Activated naive CD4-positive, alpha-beta T cell treated with anti-CD3 and anti-CD28 coated beads for 36 hours (primary cell): ENCODE measurements at places on chromosomes 11 and 22. TPM values are rescaled to one million over a fixed set of nuclear protein-coding genes. Genes with fewer than 3 reads are reported as not detected.

The C1QTNF4 gene
- not detected for total RNA-seq

The KCTD17 gene
- 23.1 TPM for total RNA-seq

The BCO2 gene
- total RNA-seq, result 0.30 TPM

The DBX1 gene
- total RNA-seq, result not detected

The KCTD14 gene
- 0.27 TPM for total RNA-seq

The C11orf86 gene
- total RNA-seq, result not detected

The APOBEC3B gene
- 6.0 TPM for total RNA-seq

The SEC14L6 gene
- not detected for total RNA-seq

The HTR3A gene
- not detected for total RNA-seq

The CRYBA4 gene
- total RNA-seq, result not detected

The NCR3LG1 gene
- 0.72 TPM for total RNA-seq

DNA sequence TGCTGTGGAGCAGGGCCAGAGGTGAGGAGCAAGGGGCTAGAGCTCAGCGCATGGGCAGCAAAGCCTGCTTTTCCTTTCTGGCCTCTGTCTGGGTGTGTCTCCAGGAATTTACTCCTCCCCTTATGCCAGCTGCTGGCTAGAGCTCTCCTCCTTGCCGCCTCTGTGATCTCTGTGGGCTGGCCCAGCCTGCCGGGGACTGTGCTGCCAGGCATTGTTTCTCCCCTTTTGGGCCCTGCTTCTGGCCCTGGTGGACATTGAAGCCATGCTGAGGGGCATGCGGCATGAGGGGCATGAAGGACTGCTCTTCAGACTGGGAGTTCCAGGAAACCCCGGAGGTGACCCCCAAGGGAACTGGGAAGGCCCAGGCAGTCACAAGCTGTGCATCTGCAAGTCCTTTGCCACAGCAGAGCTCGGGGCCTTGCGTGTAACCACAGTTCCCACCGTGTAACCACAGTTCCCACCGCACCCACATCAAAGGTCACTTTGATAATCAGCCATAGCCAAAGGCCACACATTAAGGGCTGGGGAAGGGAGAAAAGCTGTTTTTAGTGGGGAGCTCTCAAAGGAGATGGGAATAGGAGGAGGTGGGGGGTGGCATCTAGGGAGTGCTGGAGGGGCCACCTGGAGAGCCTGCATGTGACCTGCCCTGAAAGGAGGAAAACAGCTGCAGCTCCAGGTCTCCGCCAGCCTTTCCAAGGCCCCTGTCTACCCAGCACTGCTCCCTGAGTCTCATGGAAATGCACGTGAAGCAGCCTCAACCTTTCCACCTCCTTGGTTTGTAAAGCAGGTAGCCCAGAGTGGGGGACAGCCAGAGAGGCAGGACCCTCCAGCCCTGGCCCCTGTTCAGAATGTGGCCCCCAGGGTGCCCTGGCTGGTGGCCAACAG lies 62.3 kb downstream of the PPFIBP2 start:
- DNase-seq, result peak; percentile 53

DNA sequence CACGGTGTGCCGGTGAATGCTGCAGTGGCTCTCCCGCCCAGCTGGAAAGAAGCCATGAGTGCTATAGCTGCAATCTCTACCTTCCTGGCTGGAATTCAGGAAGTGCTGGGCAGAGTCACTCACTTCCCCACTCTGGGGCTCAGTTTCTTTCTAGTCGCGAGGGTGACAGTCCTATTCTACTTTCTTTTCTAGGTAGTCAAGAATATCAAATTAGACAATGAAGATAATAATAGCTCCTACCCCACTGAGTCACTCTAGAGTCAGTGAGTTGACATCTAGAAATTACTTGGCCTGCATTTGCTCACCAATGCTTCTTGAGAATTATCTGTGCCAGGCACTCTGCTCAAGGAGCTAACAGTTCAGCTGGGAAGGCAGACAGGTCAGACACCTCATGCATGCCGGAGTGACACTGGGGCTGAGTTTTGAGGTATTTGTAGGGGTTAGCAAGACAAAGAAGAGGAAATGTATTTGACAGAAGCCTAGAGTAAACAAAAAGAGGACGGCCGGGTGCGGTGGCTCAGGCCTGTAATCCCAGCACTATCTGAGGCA lies 3.2 kb downstream of the CENPM start:
- peak; percentile 68 for DNase-seq

- no peak for DNase-seq
Measured at GRCh38 chr11:32316232-32316631, 119.1 kb downstream of the WT1 start.

GRCh38 chr22:27107824-27108223 lies 450.4 kb downstream of the MIAT start:
- DNase-seq, result no peak

GRCh38 chr22:20644071-20644642 lies 129.8 kb upstream of the SERPIND1 start:
- DNase-seq, result no peak

GRCh38 chr11:130644187-130644586 lies 195.7 kb downstream of the ADAMTS15 start:
- no peak for DNase-seq

- no peak for DNase-seq
Measured at GRCh38 chr11:70079691-70080090, 1.6 kb downstream of the ANO1 start.

GRCh38 chr11:79438631-79439409 lies 2.0 kb downstream of the TENM4 start:
- DNase-seq, result no peak

DNA sequence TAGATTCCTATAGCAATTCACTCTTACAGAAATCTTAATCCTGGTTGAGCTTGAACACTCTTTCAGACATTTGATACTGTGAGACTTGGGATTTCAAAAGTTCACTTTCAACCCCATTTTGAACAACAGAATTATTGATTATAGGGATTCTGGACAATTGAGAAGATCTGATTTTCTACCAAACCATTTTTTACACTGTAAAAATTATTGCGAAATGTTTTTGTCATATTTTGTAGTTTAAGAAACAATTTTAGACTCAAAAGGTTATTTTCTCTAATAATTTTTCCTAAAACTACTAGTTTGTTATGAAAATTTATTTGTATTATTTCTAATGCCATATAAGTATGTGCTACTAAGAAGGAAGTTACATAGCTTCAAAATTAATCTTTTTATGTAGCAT lies 36.4 kb downstream of the PIWIL4 start:
- DNase-seq, result no peak

- peak; percentile 14 for DNase-seq
Measured at GRCh38 chr11:17388609-17389210, at the start of gene KCNJ11. Gene KCNJ11 (minus strand): TSS chr11:17388659. CDS start chr11:17388091, 568 bp downstream.

DNA sequence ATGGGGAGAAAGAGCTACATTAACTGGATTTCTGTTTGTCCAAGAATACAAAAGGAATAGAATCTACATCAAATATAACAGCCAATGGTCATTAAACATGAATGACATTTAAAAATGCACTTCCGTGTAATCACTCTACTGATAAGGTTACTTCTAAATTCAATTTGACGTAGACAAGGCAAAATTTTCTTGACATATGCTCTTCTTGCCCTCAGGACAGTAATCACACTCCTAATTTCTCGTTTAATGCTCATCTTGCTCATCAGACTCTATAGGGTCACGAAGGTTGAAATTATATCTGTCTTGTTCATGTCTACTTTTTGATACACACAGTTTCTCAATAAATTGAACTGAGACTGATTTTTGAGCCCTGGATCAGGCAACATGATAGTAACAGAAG lies 58.4 kb downstream of the NARS2 start:
- no peak for DNase-seq

DNA sequence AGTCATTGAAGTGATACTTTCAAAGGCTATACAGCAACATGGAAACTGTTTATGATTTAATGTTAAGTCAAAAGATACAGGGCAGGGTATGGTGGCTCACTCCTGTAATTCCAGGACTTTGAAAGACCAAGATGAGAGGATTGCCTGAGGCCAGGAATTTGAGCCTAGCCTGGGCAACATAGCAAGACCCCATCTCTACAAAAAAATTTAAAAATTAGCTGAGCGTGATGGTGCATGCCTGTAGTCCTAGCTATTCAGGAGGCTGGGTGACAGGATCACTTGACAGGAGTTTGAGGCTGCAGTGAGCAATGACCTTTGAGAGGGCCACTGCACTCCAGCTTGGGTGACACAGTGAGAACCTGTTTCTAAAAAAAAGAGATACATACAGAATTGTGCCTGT lies 39.3 kb upstream of the ZBED5 start:
- no peak for DNase-seq

- DNase-seq, result no peak
Measured at GRCh38 chr11:10294290-10294953, 403 bp upstream of the SBF2 start.

GRCh38 chr11:113199866-113200265 lies 114.5 kb upstream of the TTC12 start:
- no peak for DNase-seq

DNA sequence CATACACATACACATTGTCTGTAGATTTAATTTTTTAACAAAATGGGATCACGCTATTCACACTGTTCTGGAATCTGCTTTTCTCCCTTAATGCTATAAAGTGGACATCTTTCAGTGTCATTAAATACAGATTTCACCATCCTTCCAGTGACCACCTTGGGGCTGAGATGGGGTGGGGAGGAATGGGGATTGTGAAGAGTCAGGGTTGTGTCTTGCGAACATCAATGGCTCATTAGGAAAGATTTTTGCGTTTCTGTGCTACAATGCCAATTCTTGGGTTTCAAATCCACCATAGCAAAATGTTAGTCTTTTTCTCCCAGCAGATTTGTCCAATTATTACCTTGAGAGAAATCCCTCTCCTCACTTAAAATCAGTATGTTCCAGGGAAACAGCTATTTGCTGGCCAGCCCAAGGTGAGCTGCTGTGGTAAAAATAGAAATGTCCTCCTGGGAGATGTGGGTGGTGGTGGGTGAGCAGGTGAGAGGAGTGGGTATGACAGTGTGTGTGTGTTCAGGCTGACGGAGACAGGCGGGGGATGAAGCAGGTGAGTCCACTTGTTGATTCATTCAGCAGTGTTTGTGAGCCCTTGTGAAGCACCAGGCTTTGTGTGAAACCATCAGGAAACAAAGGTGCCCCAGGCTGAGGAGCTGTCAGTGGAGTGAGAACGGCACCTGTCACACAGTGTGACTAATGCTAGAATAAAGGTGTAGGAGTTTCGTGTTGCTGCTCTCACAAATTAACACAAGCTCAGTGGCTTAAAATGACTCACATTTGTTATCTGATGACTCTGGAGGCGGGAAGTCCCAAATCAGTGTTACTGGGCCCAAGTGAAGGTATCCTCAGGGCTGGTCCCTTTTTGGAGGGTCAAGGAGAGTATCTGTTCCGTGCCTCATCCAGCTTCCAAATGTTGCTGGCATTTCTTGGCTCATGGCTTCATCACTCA lies 1.7 kb upstream of the CBX6 start:
- peak; percentile 92 for DNase-seq

DNA sequence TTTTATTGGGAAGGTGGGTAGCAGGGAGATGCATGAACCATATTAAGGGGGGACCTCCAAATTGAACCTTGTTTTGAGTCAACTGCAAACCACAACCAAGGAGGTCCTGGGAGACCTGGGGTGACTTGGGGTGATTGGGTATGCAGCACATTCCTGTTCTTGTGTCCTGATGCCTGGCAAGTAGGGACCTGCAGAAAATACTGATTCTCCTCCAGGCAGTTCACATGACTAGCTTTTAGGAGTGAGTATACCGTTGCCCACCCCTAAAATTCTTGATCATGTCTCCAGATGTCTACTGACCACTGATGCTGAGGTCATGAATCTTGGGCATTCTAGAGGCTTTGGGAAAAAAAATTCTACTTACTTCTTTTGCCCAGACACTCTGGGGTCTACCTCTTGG lies 6.3 kb downstream of the EHF start:
- no peak for DNase-seq

DNA sequence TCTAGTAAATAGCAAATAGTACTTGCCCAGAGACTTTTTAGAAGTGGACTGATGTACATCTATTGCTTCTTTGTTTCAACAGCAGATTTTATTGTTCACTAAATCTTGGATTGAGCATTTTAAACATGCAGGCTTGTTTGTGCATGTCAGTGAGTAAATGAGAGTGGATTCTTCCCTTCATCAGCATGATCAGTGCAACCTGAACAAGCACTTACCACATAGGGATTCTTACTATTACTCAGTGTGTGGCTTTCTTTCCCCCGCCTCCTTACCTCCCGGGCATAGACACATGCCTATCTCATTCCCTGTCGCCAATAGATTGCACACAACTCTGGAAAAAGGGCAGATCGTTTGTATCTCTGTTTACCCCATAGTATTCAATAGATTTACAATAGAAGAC lies 197.5 kb downstream of the C11orf87 start:
- DNase-seq, result no peak

DNA sequence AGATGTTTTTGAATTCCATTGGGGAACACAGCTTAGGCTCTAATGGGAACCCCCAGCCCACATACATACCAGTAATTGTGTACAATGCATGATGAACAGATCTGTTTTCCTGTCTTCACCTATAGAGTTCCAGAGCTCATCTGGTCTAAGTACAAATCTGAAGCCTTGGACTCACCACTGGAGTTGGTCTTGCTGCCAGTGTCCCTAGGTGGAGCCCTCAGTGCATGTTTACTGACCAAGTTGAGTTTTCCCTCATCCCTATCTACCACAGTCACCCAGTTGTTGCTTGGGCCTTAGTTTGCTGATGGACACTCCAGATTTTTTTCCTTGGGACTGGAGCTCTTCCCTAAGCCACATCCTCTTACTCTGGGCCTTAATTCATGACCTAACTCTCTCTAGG lies 159.2 kb upstream of the DDI1 start:
- no peak for DNase-seq

DNA sequence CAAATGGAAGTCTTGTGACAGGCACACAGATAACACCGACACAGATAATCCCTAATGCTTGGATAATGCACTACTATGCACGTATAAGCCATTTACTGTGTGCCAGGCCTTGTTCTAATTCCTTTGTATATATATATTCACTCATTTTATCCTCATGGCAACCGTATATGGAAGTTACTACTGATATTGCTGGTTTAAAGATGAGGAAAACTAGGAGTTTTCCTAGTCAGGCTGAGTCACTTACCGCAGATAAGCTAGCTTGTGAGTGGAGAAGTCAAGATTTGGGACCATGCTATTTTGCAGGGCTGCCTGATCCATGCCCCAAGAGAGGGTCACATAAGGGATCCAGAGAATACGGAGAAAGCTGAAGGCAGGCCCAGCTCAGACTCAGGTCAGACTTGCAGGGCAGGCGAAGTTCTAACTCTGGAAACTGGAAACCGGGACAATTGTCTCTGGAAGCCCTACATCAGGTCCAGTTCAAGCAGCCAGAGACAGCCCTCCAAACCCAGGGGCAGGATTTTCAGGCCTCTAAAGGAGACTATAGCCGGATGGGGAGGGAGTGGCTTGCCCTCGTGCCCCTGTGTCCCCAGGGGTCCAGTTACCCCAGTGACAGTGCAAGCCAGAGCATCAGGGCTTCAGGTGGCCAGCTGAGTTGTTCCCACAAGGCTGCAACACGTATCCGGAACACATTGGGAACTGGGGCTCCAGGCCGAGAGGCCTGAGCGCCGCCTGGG lies 534.8 kb downstream of the INSC start:
- DNase-seq, result no peak
